ENCODE measurements at places on chromosomes 1 and 21.

DNA sequence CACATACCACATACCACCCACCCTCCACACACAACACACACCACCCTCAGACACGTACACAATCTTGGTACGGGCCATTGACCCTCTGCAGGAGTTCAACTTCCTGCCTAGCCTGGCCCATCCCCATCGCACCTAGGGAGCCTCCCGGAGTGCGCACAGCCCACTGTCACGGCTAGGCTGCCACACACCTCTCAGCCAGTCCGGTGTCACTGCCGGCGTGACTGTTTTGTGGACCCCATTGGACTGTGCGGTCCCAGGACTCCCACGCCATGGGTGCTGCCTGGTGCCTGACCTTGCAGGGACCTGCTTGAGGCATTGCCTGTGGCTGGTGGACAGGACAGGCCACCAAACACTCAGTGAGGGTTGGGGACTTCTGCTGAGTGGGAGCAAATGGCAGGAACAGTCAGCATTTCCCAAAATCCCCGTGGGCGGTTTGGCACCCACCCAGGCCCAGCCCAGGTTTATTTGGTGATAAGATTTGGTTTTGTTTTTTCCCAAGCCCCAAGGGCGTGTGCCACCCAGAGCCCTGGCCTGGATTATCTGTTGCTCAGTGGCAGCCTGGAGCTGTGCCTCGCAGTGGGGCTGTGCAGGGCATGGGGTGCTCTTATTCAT lies 27.7 kb downstream of the RAB7B start:
- no peak for DNase-seq

DNA sequence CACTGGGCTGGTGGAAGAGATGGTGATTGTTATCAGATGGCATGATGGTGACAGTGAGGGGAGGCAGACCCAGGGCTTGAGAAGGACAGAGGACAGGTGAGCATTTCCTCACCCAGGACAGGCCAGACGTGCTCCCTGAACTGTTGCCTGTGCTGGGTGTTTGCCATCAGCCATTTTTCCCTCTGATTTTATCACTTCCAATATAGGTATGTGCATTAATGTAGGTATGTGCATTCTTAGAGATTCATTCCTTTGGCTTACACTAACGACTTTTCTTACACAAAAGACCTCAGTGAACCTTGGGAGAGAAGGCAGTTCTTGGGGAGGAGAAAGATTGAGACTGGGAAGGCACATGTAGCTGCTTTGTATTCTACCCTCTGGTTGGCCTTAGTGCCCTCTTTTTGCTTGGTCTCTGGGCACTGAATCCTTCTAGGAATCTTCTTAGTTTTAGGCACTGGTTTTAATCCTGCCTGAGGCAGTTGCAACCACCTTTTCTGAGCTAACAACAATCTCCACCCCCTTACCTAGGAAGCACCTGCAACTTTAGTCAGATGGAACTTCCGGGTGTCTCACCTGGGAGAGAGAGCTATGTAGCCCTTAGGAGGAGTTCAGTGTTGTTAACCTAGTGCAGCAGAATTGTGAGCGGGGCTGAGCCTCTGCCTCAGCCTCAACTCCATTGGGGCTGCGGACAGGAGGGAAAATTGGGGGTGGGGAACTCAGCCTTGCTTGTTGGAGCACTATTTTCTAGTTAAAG lies 30.9 kb downstream of the C1orf116 start:
- no peak for DNase-seq

DNA sequence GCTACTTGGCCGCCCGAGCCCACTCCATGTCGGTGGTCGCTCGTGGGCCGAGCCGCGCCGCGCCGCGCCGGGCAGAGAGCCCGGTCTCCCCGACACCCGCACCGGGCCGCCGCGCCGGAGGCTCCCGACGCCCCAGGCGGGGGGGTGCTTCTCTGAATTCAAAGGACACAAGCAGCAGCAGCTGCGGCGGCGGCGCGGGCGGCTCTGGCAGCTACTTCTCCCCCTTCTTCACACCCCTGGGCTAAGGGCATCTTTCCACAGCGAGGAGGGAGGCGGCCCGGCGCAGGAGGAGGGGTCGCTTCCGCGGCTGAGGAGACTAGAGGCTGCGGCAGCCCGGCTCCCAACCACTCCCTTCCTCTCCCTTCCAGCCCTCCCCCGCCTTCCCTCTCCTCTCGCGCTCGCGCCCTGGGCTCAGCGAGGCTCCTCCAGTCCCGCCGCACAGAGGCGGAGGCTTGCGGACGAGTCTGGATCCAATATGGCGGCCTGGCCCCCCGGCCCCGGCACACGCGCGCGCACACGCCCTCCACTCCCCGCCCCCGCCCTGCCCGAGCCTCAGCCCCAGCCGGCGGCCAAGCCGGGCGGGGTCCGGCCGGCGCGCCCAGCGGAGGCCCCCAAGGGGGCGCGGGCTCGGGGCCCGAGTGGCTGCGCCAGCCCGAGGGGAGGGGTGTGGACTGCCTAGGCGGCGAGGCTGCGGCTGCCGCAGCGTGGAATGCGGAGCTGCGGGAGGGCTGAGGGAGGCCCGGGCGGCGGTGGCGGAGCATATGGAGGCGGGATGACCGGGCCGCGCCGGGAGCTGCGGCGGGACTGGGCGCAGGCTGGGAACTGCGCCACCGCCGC lies at the start of gene CDC42BPA:
Gene CDC42BPA, minus strand, starts transcription at position 477 of the 837 bp plus-strand sequence. CDS start 1,310 bp downstream, outside the sequence.
- no peak for DNase-seq

GRCh38 chr1:204350857-204351573 lies 8.7 kb downstream of the PLEKHA6 start:
- no peak for DNase-seq

GRCh38 chr1:110239441-110240430 lies 29.6 kb downstream of the KCNC4 start:
- DNase-seq: no peak

Measured in stimulated activated CD4-positive, alpha-beta T cell treated with anti-CD3 and anti-CD28 coated beads, TNF-alpha, amount 100 ng/mL, for 1 hour (primary cell).